ENCODE measurements at places on chromosomes 3 and 15. TPM values are rescaled to one million over a fixed set of nuclear protein-coding genes. Genes with fewer than 3 reads are reported as not detected.

CAPN3 gene
- total RNA-seq, result 1.8 TPM

GRCh38 chr3:102826636-102827035 is 391.8 kb downstream of the ZPLD1 start:
- no peak for DNase-seq

- DNase-seq, result no peak
Measured at GRCh38 chr3:182392182-182392937, 400.9 kb upstream of the ATP11B start.

- DNase-seq, result no peak
Measured at GRCh38 chr3:49406571-49407565, 4.9 kb downstream of the RHOA start.

KNG1 gene
- total RNA-seq, result not detected

DNA sequence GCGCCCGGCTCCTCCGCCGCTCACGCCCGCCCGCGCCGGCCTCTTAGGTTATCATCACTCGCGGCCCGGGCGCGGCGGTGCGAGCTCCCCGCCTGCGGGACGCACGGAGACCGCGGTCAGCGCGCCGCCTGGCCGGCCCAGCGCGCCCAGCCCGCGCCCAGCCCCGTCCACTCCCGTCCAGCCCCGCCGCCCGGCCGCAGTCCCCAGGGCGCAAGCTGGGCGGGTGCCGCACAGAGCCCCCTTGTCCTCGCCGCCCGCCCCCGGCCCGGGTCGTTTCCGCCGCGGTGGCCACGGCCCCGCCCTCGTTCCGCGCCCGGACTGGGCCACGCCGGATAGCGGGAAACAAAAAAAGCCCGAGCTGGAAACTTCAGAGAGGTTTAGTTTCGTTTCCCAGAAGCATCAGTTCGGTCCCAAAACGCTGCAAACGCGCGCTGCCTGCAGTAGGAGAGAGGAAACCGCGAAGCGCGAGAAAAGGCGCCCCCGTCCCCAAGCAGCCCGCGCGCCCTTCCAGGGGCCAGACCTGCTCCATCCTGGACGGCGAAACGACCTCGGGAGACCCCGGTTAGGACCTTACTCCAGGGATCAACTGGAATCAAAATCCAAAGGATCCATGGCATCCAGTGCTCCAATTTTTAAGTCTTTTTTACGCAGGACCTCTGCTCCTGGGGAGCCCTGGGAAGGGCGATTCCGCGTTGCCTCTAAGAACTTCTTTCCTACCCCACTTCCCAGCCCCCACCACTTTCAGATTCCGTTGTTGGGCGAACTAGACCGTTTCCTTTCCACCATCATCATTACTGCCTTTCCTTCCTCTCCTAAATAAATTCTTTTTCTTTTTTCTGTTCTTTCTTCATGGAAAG is at the start of gene ATP10A:
TSS of gene ATP10A (minus strand) at position 217 of the 857 bp plus-strand sequence. CDS start 231 bp downstream, outside the sequence.
- no peak for DNase-seq

VPS18 gene
- total RNA-seq, result 19.0 TPM

GRCh38 chr3:46845397-46845859 is 17.8 kb downstream of the MYL3 start:
- DNase-seq, result no peak

DNA sequence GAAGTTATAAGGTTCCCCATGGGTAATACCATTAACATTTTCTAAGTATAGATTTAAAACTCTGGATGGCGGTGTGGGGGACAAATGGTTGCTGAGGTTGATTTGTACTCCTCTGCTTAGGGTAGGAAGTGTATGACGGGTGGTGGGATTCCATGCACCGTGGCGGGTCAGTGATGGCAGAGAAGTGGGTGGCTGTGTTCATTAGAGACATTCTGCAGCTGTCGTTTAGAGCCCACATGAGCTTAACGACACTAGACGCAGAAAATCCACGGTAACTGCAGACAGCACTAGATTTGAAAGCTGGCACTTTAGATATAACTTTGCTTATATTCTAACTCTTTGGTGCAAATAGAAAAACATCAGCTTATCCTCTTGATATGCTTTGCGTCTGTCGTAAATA is 37.5 kb downstream of the SGO1 start:
- DNase-seq, result no peak

Measured in cerebellum (tissue), 4 donors.